ENCODE measurements at places on chromosomes 13 and 19.

DNA sequence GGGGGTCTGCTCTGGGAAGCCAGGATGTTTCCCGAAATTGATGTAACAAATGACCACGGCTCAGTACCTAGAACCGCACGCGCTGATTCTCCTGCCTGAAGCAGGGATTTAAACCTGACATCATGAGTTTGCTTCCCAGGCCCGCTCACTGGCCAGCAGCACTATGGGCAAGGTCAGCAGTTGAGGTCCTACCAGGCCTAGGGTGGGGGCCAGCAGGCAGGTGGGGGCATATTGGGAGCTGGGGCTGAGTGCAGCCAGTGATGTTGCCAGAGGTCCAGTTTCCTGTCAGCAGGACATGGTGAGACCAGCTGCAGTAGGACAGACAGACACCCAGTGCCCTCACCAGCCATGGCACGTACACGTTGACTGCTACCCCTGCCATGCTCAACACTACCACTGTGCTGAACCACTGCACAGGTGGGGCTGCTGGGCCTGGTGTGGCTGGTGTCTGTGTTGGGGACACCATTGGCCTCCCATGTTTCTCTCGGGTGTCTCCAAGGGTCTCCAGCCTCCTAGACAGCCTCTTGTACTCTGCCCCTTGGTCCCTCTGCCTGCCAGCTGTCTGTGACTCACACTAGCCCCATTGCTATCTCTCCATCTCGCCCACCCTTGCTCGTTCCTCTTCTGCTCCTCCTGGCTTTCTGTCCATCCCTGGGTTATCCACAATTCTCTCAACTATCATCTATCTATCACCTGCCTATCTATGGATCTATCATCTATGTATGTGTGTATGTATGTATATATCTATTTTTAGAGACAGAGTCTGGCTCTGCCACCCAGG is 1.1 kb upstream of the C19orf85 start:
- DNase-seq = no peak

- DNase-seq = no peak
Measured at GRCh38 chr19:50877338-50877737, 4.1 kb downstream of the KLK2 start.

- DNase-seq = no peak
Measured at GRCh38 chr19:19427944-19428343, 22.5 kb downstream of the GATAD2A start.

GRCh38 chr19:16259385-16260159 is 61.9 kb downstream of the AP1M1 start:
- no peak for DNase-seq

- no peak for DNase-seq
Measured at GRCh38 chr13:49146950-49147355, 73.2 kb upstream of the MLNR start.

DNA sequence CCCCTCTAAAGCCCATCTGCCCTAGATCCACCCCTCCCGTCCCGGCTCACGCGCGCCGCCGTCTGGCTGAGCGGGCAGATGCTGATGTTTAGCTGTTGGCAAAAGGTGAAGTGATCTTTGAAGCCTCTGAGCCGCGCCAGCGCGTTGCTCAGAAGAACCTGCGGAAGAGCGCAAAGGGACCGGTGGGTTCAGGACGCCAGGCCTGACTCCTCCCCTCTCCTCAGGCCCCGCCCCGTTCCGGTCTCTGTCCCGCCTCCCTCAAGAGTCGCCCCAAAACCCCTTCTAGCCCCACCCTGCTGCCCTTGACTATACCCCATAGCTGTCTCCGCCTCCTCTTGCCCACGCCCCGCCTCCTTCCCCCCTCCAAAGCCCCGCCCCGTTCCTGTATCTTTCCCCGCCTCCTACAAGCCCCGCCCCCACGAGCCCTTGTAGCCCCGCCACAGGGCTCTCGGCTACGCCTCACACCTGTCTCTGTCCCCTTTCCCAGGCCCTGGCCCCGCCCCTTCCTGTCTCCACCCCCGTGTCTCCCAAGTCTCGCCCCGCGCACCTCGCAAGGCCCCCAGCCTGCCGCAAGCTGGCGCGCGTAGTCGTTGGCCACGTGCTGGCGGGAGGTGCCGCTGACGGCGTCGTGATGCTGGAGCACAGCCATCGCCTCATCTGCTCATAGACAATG is 9.5 kb downstream of the MAN2B1 start:
- no peak for DNase-seq

GRCh38 chr19:15195371-15196334 is 5.1 kb downstream of the NOTCH3 start:
- DNase-seq = no peak

DNA sequence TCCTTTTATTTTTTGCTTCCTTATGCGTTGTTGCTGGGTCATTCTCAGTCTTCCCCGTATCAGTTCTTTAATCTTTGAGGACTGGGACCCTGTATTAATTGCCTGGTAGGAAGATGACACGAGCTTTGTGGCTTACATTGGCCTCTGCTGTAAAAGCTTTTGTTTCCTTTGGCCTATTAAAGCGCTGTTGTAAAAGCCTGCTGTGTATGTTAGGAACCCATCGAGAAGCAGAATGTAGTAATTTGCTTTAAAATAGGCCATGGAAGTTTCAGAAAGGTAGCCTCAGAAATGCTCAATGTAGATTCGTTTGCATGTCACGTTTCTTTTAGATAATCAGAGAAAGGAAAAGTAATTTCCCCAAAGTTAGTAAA is 257.5 kb upstream of the STARD13 start:
- no peak for DNase-seq

DNA sequence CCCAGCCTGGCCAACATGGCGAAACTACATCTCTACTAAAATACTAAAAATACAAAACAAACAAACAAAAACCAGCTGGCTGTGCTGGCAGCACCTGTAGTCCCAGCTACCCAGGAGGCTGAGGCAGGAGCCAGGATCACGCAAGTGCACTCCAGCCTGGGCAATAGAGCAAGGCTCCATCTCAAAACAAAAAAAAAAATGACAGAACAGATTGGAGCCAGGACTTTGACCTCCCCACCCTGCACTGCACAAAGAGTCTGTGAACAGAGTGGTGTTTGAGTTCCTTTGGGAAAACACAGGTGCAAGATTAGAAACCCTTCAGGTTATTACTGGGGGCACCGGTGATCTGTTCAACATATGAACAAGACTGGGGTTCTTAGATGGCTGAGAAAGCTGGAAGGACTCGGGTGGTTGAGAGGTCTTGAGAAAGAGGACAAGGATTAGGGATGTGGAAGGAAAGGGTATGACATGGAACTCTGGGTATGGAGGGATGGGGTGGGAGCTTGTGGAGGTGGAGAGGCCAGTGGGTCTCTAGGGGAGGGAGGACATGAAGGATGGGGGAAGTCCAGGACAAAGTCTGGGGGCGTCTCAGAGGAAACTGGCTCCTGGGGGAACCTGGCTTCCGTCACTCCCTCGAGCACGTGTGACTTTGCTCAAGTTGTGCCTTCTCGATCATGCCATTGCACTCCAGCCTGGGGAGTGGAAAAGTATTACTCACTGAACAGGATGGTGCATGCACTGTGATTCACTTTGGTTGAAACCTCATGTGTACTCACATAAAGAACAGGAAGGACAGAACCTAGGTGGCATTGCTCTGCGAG is 25.9 kb downstream of the RCN3 start:
- no peak for DNase-seq

- no peak for DNase-seq
Measured at GRCh38 chr13:46575818-46576221, 22.9 kb downstream of the LRCH1 start.

DNA sequence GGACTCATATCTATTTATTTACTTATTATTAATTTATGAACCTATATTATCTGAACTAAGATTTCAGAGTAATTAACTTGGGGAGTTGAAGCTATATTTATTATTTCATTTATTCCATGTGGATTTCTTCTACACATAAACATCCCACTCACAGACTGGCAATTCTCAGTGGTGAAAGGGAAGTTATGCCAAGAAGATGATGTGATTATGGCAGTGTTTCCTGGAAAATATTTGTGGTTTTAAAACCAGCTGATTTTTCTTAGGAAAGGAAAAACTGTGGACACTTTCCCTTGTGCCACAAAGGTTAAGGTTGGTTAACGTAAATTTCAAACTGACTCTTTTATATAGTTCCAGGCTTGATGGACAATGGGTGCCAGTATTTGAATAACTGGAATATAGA is 513.1 kb downstream of the SLITRK6 start:
- DNase-seq = no peak

GRCh38 chr19:31092274-31092673 is 257.0 kb downstream of the TSHZ3 start:
- no peak for DNase-seq

GRCh38 chr19:5967994-5968430 is 9.9 kb downstream of the RANBP3 start:
- DNase-seq = peak; percentile 47

DNA sequence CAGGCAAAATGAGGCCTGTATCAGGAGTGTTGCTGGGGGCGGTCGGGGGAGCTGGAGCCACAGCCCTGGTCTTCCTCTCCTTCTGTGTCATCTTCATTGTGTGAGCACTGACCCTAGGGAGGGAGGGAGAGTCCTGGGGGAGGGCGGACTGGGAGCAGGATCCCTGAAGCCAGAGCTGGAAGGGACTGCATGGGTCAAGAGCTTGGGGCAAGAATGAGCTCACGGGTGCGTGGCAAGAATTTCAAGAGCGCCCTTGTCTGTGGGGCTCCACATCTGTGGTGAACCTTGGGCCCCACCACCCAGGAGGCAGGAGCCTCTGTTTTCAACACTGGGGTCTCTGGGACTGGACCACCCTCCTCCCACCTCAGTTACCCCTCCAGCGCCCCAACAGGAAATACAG is 4.7 kb downstream of the SIGLEC7 start:
- DNase-seq = no peak
